ENCODE measurements at places on chromosomes 12 and 14. TPM values are rescaled to one million over a fixed set of nuclear protein-coding genes. Genes with fewer than 3 reads are reported as not detected.

ERBB3 gene
- 0.14 TPM for total RNA-seq

KCNA1 gene
- not detected for total RNA-seq

MYF5 gene
- total RNA-seq = not detected

PTPRR gene
- total RNA-seq = not detected

NINJ2 gene
- total RNA-seq = 4.8 TPM

ETFBKMT gene
- total RNA-seq = 0.52 TPM

ACRBP gene
- total RNA-seq = 0.47 TPM

LRP1-AS gene
- total RNA-seq = not detected

NELL2 gene
- 27.5 TPM for total RNA-seq

TMEM121 gene
- total RNA-seq = 9.1 TPM

All from activated CD4-positive, alpha-beta T cell treated with anti-CD3 and anti-CD28 coated beads, Interleukin-2, amount 10 ng/mL, durations not matched to agents 24 days and 14 days (primary cell).